Activated CD4-positive, alpha-beta memory T cell treated with anti-CD3 and anti-CD28 coated beads, Interleukin-2, amount 10 ng/mL, durations not matched to agents 7 days and 5 days (primary cell): ENCODE measurements at places on chromosomes 6 and 20. TPM values are rescaled to one million over a fixed set of nuclear protein-coding genes. Genes with fewer than 3 reads are reported as not detected.

GRCh38 chr6:16851044-16851540 is 89.8 kb upstream of the ATXN1 start:
- H3K4me3 ChIP-seq = no peak overlapping the region
- H3K36me3 ChIP-seq = no peaks in the 10 kb centered on the region
- peaks cover 10% of the 10 kb centered on the region for H3K27me3 ChIP-seq
- peaks cover 46% of the 10 kb centered on the region for H3K4me1 ChIP-seq
- no peak overlapping the region for H3K27ac ChIP-seq
- no peak for DNase-seq

DNA sequence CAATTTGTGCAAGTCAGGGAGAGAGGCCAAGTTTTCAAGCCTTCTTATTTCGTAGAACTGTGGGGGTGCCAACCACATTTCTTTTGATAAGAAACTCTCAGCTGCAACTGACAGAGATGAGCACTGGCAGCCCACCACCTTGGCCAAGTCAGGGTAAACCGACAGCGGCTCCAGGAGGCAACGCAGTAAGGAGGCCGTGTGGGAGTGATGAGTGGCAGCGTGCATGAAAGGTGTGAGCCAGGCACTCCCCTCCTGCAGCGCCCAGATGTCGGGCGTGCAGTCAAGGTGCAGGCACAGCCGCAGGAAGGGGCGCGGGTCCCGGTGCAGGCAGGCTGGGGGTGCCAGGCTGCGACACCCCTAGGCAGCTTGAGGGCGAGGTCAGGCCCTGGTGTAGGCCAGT is 49.2 kb upstream of the HDAC2 start:
- H3K27me3 ChIP-seq = peaks cover 9% of the 10 kb centered on the region
- H3K36me3 ChIP-seq = no peaks in the 10 kb centered on the region
- H3K4me3 ChIP-seq = no peak overlapping the region
- DNase-seq = no peak
- no peaks in the 10 kb centered on the region for H3K4me1 ChIP-seq

GRCh38 chr20:2709205-2709981 is 16.8 kb downstream of the EBF4 start:
- no peak overlapping the region for H3K27ac ChIP-seq
- H3K27me3 ChIP-seq = peaks cover 2% of the 10 kb centered on the region
- H3K36me3 ChIP-seq = no peaks in the 10 kb centered on the region
- H3K4me3 ChIP-seq = no peak overlapping the region
- no peak for DNase-seq

DNA sequence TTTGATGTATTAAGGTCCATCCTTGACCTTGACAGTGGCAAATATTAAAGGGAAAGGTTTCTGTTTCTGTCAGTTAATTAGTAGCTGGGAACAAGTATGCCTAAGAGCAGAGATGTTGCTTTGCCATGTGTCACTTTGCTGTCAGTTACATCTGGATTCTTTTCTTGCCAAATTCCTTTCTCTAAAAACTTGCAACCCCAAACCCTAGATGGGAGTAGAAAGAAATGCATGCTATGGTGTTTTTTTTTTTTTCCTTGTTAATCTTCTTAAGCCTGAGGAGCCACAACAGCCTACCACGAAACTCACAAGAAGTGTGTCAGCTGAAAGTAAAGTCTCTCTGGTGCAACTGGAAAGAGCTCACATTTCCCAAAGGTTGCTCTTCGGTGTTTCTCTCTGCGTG is 18.0 kb upstream of the CLDN20 start:
- H3K27ac ChIP-seq = no peak overlapping the region
- no peak for DNase-seq
- no peaks in the 10 kb centered on the region for H3K4me1 ChIP-seq
- H3K36me3 ChIP-seq = peaks cover 8% of the 10 kb centered on the region

- no peaks in the 10 kb centered on the region for H3K27me3 ChIP-seq
- H3K4me3 ChIP-seq = peak overlapping the region; percentile 88
- H3K4me1 ChIP-seq = peaks cover 48% of the 10 kb centered on the region
- H3K27ac ChIP-seq = peak overlapping the region; percentile 92
Observed at GRCh38 chr6:24666097-24666640, 530 bp downstream of the TDP2 start.

DNA sequence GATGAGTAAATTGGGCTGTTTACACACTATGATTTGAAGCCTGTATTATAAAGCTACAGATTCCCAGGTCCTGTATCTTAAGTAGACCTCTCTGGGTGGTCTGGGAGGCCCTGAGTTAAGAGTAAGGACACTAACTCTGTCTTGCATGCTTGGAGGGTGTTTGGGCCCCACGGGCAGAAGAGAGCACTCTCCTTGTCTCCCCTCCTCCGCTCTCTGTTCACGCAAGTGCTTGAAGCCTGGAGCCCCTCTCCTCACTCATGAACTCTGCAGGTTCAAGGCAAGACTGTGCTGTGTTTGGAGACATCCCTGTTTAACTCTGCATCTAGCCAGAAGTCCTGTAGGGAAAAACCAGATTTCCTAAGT is 154.0 kb downstream of the ZDHHC14 start:
- no peak overlapping the region for H3K4me3 ChIP-seq
- H3K27me3 ChIP-seq = peaks cover 5% of the 10 kb centered on the region
- peak overlapping the region; percentile 79 for H3K27ac ChIP-seq
- peaks cover 48% of the 10 kb centered on the region for H3K4me1 ChIP-seq
- no peak for DNase-seq
- H3K36me3 ChIP-seq = peaks cover 4% of the 10 kb centered on the region

DNA sequence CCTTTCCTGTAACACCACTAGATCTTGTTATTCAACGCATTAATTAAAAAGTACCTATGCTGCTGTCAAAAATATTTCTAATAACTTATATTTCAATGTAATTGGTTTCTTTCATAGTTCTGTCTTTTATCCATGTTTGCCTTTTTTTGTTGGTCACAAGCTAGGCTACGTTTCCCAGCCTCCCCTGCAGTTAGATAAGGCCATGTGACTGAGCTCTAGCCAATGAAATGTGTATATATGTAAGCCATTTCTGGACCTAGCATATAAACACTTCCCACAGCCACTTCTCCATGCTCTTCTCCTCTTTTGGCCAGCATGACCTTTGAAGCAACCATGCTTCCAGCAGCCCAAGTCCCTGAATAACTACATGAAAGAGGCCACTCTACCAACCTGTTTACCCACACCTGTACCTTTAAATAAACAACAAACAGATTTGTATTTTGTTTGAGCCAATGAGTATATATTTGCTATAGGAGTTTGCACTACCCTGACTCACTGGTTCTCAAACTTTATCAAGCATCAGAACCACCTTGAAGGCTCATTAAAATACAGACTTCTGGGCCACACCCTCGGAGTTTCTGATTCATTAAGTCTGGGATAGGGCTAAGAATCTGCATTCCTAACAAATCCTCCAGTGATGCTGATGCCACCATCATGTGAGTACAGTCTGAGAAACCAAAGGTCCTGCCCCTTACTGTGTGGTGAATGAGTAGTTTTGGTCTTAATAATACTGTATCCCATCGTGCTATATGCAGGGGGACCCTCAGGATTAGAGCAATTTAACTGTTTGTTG is 45.6 kb upstream of the BEND6 start:
- no peaks in the 10 kb centered on the region for H3K4me1 ChIP-seq
- H3K36me3 ChIP-seq = no peaks in the 10 kb centered on the region
- H3K27ac ChIP-seq = no peak overlapping the region
- no peak overlapping the region for H3K4me3 ChIP-seq
- H3K27me3 ChIP-seq = peaks cover 30% of the 10 kb centered on the region
- DNase-seq = no peak

The SLA2 gene
- 78.6 TPM for total RNA-seq
